ENCODE measurements at places on chromosomes 3 and 15. TPM values are rescaled to one million over a fixed set of nuclear protein-coding genes. Genes with fewer than 3 reads are reported as not detected.

DNA sequence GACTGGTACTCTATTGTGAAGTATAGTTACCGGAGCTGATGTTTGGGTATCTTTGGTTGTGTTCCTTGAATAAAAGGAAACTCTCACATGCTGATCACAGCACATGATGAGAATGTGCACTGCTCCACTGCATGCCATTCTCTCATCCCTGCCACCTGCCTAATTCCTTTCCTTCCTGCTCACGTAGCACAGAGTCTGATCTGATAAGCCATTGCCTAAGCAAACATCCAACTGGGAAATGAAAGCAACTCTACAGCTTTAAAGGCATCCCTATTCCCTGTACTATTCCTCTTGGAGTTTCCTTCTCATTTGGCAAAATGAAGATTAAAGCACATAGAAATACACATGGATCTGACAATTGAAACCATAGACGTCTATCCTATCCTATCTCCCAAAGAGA is 359.8 kb downstream of the C3orf38 start:
- peak; percentile 2 for DNase-seq

DNA sequence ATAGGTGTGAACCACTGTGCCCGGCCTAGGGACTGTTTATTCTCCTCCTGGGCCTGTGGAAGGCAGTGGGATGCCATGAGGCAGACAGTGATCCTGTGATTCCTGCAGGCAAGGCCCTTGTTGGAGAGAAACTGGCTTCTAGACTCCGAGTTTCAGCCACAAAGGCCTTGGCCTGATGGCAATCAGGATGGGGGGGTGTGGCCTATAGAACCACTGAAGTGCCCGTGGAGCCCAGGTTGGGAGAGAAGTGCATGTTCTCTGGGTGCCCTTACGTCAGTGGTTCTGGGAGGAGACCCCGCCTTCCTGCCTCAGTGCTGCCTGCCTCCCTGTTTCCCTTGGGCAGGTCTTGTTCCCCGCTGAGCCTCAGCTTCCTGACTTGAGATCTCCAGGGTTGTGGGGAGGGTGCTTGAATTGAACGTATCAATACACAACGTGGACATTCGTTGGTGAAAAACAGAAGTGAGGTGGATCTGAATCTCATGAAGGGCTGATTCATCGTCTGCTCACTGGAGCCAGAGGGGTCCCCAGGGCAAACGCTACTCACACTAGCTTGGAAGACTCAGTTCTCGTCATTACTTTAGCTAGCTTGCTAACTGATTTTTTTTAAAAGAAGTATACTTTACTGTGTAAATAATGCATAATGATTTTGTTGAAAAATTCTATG is 31.8 kb downstream of the IRAK2 start:
- DNase-seq = no peak

DNA sequence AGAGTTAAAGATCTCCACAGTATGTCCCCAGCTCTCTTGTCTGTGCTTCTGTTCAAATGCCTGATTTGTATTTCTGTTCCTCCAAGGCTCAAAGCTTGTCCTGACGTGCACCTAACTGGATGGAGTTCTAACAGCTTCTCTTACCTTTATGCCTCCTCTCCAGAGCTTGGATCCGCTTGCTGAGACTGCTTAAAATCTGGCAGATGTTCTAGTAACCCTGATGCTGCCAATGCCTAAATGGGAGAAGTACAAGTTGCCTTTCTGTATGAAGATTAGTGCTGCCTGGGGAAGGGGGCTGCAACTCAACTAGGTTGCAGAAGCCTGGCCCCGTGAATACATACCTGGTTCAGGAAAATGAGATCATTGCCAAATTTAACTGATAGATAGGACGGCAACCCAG is 354.5 kb upstream of the KCNMB2 start:
- no peak for DNase-seq

DNA sequence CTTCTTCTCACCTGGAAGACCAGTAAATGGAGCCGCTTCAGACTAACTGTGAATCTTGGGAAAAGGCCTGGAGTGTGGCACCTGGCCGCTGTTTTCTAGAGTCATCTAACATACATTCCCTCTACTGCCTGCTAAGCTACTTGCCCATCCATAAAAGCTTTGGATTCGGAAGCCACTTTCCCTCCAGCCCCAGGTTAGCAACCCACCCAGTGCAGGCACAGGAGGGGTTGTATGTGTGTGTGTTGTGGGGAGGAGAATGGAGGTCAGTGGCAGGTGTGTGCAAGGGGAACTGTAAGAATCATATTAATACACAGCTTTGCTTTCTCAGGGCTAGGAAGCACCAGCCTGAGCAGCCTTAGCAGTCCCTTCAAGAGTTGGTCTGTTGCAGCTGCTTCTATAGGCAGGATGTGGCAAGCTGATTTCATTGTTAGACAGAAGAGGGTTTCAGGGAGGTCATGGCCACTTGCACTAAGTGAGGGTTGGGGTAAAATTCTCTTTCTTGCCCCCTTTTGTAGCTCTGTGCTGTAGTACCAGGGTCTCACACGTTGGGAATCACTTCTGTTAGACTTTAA is 8.9 kb downstream of the NSUN3 start:
- DNase-seq = no peak

DNA sequence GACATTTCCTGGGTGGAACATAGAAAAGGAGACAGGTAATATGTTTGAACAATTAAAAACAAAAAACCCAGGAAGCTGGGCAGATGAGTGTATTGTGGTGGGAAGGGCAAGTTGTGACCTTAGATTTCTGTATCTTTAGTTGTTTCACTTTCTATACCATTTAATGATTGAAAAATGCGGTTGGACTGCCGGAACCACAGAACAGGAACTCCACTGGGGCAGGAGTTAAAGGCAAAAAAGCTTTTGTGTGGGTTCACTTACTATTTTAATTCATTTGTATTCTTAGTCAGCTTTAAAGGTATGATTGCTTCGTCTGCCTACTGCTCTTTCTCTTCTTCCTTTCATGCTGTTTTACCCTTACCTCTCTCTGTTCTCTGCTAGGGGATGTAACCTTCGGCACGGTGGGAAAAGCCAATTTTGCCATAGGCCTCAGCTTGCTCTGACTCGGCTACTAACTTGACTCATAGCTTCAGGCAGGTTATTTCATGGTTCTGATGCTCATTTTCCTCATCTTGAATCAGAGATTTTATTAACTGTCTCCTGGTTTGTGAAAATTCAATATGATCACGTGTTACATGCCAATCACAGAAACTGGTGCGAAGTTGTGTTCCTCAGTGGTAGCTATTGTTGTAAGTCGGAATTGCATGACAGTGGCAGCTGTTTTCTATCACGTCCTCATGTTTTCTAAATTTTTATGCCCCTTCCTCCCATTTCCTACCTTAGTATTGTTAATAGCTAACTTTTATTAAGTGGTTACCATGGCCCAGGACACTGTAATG is 1.6 kb upstream of the MCTP2 start:
- DNase-seq = no peak

GRCh38 chr3:13077431-13078162 is 4.4 kb upstream of the IQSEC1 start:
- peak; percentile 45 for DNase-seq

GRCh38 chr15:101489237-101489598 is 289 bp downstream of the PCSK6 start:
- peak; percentile 86 for DNase-seq

DNA sequence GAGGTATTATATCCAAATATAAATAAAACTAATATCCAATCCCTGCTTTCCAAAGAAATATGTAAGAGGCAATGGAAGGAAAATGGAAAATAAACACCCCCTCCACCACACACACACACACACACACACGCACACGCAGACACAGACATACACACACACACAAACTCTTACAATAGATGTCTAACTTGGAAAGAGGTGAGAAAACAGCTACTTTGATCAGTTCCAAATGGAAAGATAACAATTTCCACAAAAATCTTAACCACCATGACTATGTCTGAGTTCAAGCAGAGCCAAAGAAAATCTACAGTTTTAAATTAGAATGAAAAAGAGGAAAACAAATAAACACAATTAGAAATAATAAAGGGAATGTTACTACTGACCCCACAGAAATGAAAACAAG is 285.3 kb upstream of the TGFBR2 start:
- DNase-seq = no peak

- no peak for DNase-seq
Measured at GRCh38 chr15:76386926-76387325, 50.4 kb downstream of the ISL2 start.

DNA sequence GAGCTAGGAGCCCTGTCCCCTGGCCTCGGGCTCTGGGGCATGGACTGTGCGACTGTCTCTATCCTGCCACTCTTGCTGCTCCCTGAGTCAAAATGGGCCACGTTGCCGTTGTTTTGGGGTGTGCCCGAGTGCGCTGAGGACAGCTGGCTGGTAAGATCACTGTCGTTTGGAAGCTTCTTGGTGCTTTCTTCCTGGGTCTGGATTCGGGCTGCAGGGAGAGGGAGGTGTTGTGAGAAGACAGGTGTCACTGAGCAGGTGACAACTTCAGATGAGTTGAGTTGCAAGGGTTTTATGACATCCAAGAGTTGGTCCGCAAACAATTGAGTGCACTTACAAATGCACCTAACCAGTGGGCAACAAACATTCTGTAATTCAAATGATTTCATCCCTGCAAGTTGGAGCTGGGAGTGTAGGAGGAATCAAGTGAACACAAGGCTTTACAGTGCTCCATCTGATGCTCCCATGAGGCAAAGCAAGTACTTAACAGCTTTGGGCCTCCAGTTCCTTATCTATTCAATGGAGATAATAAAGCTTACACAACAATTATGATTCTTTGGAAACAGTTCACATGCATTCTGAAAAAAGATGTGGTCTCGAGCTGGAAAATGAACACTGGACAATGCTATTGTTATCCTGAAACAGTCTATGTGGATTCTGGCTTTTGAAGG is 11.0 kb upstream of the STARD5 start:
- DNase-seq = no peak

DNA sequence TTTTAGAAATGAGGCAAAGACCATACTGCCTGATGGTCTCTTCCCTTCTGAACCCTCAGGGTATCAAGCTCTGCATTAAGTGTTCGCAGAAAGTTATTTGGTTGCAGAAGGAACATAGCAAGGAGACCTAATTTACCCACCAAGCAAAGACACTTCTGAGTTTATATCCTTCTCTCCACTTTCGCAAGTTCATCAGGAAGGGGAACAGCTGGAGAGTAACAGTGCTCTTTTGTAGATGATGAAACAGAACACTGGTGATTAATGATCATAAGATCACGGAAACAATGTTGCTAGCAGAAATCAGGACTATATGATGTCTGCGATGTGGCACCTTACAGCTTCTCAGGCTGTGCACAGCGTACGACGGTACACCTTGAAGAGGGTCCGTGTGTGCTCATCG is 62.1 kb downstream of the NCEH1 start:
- no peak for DNase-seq

- no peak for DNase-seq
Measured at GRCh38 chr3:196631682-196632045, 7.8 kb upstream of the NRROS start.

- DNase-seq = peak; percentile 61
Measured at GRCh38 chr15:92277776-92278175, 115.9 kb upstream of the ST8SIA2 start.

DNA sequence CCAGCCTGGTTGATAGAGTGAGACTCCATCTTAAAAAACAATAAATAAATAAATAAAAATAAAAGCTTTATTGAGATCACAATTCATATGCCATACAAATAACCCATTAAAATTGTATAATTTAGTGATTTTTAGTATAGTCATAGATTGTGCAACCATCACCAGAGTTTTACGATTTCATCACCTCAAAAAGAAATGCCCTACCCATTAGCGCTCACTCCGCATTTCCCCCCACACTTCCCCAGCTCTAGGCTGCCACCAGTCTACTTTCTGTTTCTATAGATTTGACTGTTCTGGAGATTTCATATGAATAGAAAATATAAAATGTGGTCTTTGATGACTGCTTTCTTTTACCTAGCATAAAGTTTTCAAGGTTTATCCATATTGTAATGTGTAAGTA is 57.0 kb downstream of the ARHGEF26 start:
- DNase-seq = no peak

DNA sequence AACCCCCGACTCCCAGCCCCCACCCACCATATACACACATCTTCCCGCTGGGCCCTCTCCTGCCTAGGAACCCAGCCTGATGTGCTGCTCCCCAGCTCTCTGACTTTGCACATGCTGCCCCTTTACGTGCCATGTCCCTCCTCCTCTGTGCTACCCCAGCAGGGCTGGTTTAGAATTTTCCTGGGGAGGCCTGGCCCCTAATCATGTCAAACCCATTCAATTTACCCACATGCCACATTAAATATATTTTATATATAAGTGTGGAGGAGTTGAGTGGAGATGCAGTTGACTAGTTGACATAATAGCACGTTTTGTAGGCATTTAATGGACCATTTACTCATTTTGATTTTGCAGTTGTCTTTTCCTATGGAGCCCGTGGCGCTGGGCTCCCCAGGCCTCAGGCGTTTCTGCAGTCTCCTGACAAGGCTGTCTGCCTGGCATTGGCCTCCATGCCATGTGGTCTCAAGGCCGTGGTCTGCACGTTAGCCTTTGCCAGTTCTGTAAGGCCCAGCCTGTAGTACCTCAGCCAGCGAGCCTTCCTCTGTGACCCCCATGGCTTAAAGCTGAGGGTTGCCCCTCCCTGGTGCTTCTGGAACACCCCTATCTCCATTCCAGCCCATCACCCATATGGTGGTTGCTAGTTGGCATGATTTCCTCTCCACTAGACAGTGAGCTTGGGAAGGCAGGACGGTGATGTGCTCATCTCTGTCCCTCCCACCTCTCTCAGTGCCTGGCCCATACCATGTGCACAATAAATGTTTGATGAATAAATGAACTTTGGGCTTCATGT is 155.8 kb downstream of the TLE3 start:
- DNase-seq = no peak

DNA sequence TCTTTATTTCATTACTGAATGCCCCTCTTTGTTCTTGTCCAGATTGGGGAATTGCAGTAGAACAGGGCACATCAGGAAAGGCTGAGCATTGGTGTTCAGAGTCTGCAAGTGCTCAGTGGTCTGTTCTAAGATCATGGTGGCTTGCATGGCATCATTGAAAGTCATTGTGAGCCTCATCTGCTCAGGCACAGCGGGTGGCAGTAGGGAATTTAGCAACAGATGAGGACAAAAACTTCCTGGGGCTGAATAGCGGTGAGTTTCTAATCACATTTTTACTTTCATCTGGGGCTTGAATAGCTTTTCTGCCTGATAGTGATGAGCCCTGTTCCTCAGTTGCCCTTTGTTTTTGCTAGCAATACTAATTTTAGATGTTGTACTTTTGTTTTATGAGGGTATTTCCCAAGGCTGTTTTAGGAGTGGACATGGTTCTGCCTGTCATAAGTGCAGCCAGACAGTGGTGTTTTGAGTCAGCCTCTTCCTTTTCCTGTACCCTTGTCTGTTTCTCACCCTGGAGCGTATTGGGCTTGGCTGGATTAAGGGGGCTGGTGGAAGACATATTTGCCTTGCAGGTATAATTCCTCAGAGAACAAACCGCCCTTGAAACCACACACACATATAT is 127.2 kb upstream of the IL12A start:
- DNase-seq = no peak

GRCh38 chr3:122794779-122795673 is at the start of gene SLC49A4:
SLC49A4 (plus strand) TSS chr3:122795069; CDS start chr3:122795193, 124 bp downstream.
- peak; percentile 94 for DNase-seq

GRCh38 chr15:91946581-91947292 is 93.2 kb downstream of the SLCO3A1 start:
- no peak for DNase-seq

GRCh38 chr3:49238274-49239127 is 38.5 kb downstream of the C3orf62 start:
- peak; percentile 25 for DNase-seq

DPPA2 gene
- total RNA-seq = not detected

LTF gene
- total RNA-seq = 12.8 TPM

TMEM266 gene
- not detected for total RNA-seq

GOLGA8Q gene
- 1.8 TPM for total RNA-seq

TIMP4 gene
- total RNA-seq = 9.3 TPM

UBE2E1 gene
- 76.4 TPM for total RNA-seq

CCR9 gene
- total RNA-seq = not detected

BFSP2 gene
- total RNA-seq = not detected

RGMA gene
- total RNA-seq = 30.1 TPM

SLC12A1 gene
- total RNA-seq = not detected

GPR62 gene
- total RNA-seq = not detected
